ENCODE measurements at places on chromosomes 16 and 17.

DNA sequence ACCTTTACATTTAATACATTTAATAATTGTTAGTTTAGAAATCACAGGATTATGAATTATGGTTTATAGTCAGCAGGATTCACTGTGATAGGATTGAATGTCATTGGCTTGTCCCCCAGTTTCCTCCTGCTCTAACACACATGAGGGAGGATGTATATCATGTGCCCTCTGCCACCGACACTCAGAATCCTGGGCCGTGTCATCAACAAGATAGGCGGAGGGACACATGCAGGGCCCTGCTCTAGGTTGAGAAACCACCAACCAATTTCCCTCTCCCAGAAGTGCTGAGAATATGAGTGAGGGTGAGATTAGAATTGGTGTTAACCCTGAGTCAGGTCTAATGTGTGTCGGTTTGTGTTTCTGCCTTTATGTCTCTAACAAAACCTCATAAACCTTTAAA, 85.1 kb downstream of the CES1 start:
- DNase-seq = no peak

DNA sequence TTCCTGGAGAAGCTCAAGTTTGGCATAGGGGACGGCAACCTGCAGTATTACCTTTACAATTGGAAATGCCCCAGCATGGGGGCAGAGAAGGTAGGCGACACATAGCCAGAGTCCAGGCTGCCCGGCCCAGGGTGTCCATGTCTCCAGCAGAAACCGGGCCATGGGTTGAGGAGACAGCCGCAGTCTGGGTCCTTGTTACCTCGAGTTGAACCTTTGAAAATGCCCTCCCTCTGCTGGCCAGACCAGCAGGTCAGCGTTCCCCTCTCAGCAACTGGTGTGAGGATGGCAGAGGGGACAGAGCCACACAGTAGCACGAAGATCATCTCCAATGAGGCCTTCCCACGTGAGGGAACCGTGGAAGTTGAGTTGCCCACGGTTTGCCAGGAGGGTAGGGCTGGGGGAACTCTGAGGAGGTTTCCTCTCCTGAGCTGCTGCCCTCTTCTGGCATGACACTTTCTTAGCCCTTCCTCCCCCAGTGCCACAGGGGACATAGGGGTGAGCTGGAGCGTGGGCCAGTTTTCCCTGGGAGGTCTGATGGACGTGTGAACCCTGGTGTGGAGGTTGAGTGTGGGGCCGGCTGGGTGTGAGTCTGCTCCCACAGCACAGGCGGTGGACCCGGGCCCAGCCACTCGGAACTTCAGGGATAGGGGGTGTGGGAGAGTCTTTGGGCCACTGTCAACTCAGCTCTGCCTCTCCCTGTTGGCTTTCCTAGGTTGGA, 27.2 kb downstream of the PLCD3 start:
- DNase-seq = no peak

GRCh38 chr17:33045216-33045615, 53.6 kb downstream of the SPACA3 start:
- DNase-seq = no peak

DNA sequence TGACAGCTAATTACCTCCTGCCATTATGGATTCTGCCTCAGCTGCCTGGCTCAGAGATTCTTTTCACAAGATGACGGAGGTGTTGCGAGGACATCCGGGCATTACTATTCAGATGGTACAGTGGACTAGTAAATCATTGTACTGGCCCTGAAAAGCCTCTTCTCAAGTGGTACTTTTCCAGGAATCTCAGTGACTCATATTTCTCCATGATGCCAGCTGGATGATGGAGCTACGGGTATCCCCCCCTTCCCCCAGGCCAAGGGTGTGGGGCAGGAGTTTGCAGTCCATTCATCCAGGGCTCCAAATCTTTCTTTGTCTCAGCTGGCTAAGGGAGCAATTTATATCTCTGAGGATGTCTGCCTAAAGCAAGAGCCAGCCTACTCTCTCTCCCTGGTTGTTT, 107.7 kb upstream of the GPR139 start:
- no peak for DNase-seq
